ENCODE measurements at places on chromosomes 5 and 9.
A peak's percentile ranks its signal among the peaks of the same experiment; 100 is the strongest.

DNA sequence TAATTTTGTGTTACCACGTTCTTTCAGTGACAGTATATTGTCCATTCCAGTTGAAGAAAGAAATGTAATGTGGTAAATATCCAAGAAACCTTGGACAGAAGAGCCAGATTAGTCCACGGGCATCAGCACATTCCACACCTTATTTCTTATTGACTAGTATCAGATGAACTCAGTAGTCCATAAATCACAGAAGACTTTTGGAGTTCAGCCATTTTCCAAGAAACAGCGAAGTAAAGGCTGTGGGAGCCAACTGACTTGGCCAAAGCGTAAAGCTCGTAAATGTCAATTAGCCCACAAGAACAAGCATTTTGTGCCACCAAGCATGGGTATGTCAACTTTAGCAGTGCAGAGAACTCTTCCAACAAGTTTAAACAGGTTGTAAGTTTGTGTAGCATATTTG lies 60.2 kb upstream of the STARD4 start:
- no peak for DNase-seq

GRCh38 chr5:141186897-141187512 lies at the start of gene PCDHB9:
TSS of gene PCDHB9 (plus strand) at chr5:141187161. CDS start at chr5:141187319, 158 bp downstream.
- DNase-seq: peak; percentile 34

GRCh38 chr5:37902323-37902722 lies 62.5 kb upstream of the GDNF start:
- no peak for DNase-seq

DNA sequence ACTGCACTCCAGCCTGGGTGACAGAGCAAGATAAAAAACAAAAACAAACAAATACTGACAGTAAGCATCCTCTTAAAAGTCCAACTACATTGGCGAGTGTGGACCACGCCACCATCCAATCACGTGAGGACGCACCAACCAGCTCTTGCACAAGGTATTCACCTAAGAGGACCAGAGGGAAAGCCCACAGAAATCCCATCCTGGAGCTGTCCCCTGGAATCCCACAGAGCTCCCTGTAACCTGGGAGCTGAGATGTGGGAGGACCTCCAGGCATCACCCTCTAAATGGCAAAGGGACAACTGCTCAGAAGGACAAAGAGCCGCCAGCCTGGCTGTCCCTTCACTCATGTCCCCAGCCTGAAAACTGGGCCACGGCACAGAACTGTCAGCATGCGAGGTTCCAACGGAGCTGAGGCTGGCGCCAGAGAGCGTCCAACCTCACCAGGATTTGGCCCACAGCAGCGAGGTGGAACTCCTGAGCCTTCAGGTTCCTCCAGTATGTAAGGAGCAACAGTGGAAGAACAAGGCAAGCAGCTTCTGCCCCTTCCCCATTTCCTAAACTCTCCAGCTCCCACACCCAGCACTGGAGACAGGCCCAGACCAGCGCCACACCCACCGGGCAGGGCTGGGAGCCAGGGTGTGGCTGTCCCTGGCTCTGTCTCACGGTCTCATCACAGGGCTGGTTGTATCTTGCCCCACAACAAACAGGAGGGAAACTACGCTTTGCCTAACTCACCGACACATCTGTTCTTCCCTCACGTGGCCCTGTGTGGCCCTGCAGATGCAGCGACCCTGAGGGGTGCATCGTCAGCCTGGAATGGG lies 15.2 kb downstream of the IPPK start:
- no peak for DNase-seq

- no peak for DNase-seq
These were observed 18.9 kb upstream of the PDCD6 start for GRCh38 chr5:252546-252945.

DNA sequence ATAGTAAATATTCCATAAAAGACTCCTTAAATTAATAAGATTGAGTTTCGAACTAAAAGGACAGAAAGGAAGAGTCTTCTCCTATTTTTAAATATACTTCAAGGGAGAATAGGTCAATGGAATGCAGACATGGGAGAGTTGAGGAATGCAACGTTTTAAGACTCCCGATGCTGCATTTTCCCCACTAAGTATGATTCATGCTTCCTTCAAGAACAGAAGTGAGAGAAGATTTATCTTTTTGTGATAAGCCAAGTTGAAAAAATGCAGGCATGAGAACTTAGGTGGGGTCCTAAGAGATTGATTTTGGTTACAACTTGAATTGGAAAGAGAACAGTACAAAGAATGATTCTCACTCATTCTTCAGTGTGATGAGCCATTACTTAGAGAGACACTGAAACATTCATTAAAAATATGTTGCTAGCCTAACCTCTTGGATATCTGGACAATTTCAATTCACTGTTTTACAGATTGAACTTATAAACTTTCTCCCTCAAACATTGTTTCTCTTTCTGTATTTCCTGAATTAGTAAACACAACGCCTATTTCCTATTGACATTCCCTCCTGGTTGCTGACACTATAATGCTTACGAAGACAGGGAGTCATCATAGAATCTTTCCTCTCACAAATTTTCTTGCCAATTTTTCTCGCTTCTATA lies 1666.1 kb upstream of the WWC1 start:
- no peak for DNase-seq
